ENCODE measurements at places on chromosomes 2 and 18.

- DNase-seq: no peak
These were observed 148.4 kb downstream of the DOCK10 start for GRCh38 chr2:224893848-224894247.

GRCh38 chr2:231482806-231483391, 18.6 kb upstream of the NCL start:
- DNase-seq: peak; percentile 80

DNA sequence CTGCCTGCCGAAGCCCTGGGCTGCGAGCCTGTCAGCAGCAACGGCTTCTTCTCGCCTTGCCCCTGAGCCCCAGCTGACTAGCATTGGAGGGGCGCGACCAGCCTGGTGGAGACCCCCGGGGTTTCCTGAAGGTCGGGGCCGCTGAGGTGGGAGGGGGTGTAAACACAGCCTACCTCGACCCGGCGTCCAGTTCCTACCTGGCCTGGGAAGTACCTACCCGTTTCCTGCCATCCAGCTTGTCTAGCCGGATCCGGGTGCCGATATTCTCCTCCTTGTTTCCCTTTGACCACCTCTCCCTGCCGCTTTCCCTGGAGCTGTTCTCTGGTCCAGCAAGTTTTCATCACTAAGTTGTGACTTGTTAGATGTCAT, 511 bp downstream of the MOB4 start:
- DNase-seq: peak; percentile 54

GRCh38 chr2:125227843-125228392, 1202.8 kb downstream of the CNTNAP5 start:
- no peak for DNase-seq

- no peak for DNase-seq
These were observed 27.4 kb upstream of the C2orf69 start for GRCh38 chr2:199883474-199884212.

- no peak for DNase-seq
These were observed 9.4 kb upstream of the RALB start for GRCh38 chr2:120243211-120243610.

- peak; percentile 92 for DNase-seq
These were observed at the start of gene EHD3 for GRCh38 chr2:31233741-31234682. Gene EHD3 (plus strand): TSS chr2:31234152. CDS start chr2:31234622, 470 bp downstream.

DNA sequence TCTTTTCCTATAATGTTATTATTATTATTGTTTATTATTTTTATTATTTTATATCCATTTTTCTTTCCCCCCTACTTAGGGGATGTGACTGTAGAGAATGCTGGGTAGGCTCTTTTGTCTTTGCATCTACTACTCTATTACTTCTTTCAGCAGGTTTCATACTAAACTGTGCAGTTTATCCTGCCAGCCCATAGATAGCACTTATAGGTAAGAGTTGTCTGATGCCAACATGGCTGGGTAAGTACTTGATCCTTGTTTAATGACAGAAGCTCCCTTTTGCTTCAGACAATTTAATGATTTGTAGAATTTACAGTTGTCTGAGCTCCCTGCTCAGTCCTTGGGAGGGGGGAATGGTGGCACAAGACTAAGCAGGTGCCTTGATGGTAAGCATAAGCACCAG, 262.9 kb upstream of the CDH2 start:
- DNase-seq: no peak

DNA sequence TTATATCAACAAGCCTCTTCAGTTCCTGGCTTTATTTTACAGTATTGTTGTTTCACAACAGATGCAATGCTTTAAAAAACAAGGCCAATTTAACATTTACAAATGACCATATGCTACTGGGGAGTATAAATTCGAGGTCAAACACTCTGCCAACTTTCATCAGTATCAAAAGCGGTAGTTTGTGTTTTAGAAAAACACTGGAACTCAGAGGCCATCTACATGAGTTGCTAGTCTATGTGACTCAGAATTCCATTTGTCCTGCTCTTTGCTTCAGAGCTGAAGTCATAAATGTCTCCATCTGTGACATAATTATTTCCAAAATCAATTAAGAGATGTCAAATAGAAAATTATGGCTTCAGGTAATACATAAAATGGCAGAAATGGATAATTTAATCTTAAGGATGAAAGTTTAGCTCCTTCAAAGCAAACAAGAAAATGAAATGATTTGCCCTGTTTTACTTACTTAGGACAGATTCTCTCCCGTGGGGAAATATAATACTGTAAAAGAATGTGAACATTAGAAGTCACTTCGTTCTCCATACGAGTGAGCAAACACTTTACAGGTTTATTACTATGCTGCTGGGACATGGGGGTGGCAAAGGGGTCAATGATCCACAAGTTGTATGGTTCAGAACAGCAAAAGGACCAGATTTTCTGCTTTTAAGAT, 3.7 kb downstream of the MEX3C start:
- no peak for DNase-seq

- DNase-seq: peak; percentile 87
These were observed 53.3 kb upstream of the TTN start for GRCh38 chr2:178860551-178860950.

DNA sequence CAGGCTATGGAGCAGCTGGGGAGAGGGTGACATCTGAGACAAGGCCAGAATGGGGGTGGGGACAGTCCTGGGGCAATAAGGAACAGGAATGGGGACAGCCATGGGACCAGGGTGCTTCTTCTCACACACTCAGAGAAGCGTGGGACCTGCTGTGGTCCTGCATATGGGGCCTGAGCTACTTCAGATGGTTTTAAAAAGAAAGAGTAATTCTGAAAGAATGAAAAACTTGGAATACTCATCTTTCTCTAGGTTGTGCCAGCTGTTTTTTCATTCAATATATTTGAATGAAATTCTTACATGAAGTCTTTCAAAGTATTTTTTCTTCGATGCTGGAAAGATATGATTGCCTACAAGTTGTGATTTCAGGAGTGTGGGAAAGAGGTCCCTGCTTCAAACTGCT, 227.5 kb upstream of the APCDD1 start:
- no peak for DNase-seq

DNA sequence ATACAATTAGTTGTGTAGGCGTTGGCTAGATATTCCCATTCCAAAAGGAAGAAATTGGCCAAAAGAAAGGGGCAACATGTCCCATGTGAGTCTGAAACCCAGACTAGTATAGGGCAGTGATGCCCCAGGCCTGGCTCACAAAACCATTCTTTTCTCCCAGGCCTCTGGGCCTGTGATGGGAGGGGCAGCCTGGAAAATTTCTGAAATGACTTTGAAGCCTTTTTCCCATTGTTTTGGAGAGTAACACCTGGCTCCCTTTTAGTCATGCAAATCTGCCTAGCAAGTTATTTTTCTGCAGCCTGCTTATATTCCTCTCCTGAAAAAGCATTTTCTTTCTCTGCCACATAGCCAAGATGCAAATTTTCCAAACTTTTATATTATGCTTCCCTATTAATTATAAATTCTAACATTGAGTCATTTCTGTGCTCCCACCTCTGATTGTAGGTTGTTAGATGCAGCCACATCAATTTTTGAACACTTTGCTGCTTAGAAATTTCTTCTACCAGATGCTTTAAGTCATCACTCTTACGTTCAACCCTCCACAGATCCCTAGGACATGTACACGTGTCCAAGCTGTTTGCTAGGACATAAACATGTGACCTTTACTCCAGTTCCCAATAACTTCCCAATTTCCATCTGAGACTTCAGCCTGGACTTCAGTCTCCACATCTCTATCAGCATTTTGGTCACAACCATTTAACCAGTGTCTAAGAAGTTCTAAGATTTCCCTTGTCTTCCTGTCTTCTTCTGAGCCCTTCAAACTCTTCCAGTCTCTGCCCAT, 76.1 kb upstream of the MC4R start:
- no peak for DNase-seq

GRCh38 chr2:230224458-230224857, 1.1 kb upstream of the SP140 start:
- no peak for DNase-seq

- no peak for DNase-seq
These were observed 248.9 kb downstream of the DCC start for GRCh38 chr18:52588931-52589330.

GRCh38 chr2:128641421-128642080, 322.9 kb upstream of the HS6ST1 start:
- peak; percentile 6 for DNase-seq

DNA sequence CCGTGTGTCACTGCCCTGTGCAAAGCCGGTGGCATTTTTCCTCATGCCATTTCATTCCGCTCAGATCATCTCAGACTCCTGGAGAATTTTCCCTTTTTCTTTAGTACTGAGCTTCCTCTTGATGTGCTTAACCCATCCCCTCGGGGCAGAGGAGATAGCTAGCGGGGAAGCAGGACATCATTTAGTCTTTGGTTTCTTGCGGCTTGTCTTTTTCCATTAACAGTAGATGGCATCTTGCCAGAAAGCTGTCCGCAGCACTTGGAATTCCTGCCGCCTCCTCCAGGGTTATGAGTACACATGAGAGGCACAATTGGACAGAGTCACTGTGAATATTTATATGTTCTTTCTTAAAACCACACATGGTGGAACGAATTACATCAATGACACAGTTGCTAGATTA, 226.6 kb downstream of the ALPK2 start:
- no peak for DNase-seq

DNA sequence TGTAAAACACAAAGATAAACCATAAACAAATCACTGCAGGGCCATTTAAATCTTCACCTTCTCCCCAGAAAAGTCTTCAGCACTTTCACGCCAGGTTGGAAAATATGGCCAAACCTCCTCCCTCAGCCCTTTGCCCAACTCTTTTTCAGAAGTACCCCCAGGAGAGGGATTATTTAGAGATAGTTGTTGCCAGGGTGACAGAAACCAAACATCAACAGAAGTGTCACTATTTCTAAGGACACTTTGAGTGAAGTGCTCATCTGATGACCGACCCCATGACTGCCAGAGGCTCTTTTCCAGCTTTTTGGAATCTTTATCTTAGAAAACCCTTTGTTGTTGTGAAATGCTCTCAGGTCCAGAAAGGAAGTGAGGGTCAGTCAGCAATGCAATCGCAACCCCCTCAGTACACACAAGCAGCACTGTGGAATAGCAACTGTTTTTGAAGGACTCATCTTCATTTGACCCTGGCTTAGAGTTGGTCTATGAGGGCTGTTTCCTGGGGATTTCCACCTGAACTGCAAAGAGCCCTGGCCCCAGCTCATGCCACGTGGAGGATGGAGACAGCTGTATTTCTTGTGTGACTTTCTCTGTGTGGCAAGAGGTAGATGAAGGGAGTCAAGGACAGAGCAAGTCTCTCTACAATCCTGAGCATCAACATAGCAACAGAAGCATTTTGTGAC, 114.0 kb upstream of the STON1 start:
- DNase-seq: no peak

GRCh38 chr2:239019183-239019581, 171.3 kb downstream of the TWIST2 start:
- DNase-seq: no peak

DNA sequence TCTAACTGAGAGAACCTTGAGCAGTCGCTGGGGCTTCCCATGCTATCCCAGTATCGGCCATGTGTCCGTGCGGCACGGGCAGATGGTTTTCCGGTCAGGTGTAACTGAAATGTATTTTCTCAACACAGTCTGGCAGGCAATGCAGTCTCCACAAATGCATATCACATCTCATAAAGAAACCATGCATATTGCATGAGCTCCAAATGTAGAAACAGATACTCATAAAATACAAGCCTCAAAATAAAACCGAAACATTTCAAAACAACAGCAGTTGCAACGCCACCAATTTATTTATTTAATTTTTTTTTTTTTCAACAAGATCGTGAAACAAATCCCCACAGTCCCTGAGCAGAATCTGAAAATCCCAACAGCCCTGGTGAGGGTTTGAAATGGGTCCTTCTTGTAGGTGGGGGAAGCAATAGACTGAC, 299.4 kb downstream of the LPIN1 start:
- DNase-seq: no peak

DNA sequence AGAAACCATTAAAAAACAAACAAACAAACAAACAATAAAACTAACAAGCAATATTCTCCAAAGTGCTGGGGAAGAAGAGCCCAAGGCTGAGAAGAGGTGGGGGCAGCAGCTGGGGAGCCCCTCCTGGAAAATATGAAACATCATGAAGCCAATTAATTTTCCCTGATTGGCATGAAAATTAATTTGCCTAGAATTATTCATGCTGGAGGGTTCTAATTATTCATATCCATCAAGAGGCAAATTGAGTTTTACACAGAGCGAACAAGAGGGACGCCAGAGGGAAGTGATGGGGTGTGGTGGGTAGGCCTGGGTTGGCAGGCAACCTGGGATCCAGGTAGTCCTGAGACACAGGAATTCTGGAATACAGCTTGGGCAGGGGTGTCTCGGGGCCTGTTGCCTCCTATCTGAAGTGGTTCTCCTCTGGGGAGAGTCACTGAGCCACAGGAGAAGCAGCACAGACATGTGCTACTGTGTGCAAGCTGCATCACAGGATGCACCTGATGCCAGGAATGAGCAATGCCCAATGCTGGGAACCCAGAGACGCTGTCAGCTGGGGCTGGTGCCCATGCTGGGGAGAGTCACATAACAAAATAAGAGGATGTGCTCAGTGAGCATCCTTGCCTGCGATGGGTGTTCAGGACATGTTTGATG, 100.5 kb downstream of the TEX51 start:
- no peak for DNase-seq

DNA sequence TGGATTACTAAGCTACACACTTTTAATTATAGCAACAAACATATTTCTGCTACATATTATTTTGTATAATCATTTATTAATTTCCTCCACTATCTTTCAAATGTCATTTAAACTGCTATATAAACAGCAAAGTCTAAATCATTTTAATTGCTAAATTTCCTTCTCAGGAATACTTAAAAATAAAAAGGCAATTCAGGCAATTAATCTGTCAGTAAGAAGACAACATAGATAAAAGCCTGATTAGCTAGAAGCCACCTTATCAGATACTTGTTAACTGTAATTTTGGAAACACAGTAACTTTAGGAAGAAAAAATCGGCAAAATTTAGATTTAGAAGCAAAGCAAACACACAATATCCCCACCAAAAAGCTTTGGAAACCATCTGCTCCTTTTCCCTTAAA, 188.2 kb upstream of the ZNF804A start:
- DNase-seq: no peak

DNA sequence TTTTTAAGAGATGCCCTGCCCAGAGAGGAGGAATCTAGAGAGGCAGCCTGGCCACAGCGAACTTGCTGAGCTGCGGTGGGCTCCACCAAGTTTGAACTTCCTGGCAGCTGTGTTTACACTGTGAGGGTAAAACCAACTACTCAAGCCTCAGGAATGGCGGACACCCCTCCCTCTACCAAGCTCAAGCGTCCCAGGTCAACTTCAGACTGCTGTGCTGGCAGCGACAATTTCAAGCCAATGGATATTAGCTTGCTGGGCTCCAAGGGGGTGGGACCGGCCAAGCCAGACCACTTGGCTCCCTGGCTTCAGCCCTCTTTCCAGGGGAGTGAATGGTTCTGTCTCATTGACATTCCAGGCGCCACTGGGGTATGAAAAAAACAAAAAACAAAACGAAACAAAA, 289.4 kb downstream of the KCNS3 start:
- no peak for DNase-seq

Data from testis (tissue), 5 donors.